Activated CD8-positive, alpha-beta memory T cell treated with anti-CD3 and anti-CD28 coated beads for 1 hour (primary cell): ENCODE measurements at places on chromosomes 13 and 19.

GRCh38 chr13:107104631-107105030 is 536.7 kb upstream of the ARGLU1 start:
- DNase-seq: no peak

DNA sequence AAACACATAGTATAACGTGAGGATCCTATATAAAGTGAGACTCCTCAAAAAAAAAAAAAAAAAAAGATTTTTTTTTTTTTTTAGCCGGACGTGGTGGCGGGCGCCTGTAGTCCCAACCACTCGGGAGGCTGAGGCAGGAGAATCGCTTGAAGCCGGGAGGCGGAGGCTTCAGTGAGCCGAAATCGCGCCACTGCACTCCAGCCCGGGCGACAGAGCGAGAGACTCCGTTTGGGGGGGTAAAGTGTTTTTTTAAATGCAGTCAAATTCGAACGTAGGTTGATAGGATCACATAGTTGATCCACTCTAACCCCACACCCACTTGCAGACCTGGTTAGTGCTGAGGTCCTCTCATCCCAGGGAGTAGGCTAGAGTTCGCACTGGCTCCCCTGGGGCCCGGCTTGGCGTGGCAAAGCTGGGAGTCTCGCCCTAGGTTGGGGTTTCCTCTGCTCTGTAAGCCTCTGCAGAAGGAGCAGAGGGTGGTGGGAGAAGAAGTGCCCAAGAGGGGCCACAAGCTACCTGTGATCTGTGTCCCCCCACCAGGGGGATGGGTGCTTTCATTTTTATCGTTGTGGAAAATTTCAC is 6.5 kb downstream of the RNF225 start:
- DNase-seq: no peak

DNA sequence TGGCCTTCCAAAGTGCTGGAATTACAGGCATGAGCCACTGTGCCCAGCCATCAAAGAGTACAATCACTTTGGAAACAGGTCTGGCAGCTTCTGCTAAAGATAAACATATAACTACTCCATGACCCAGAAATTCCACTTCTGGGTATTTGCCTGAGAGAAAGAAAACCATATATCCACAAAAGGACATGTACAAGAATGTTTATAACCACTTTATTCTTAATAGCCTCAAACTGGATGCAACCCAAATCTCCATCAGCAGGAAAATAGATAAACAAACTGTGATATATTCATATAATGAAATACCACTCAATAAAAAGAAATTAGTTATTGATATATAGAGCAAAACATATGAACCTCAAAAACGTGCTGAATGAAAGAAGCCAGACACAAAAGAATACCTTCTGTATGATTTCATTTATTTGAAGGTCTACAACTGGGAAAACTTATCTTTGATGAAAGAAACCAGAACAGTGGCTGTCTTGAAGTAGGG is 40.5 kb downstream of the TEX26 start:
- DNase-seq: no peak

- no peak for DNase-seq
Measured at GRCh38 chr13:113771709-113772331, 12.8 kb downstream of the TMEM255B start.

- DNase-seq: no peak
Measured at GRCh38 chr19:31127134-31127967, 221.9 kb downstream of the TSHZ3 start.

DNA sequence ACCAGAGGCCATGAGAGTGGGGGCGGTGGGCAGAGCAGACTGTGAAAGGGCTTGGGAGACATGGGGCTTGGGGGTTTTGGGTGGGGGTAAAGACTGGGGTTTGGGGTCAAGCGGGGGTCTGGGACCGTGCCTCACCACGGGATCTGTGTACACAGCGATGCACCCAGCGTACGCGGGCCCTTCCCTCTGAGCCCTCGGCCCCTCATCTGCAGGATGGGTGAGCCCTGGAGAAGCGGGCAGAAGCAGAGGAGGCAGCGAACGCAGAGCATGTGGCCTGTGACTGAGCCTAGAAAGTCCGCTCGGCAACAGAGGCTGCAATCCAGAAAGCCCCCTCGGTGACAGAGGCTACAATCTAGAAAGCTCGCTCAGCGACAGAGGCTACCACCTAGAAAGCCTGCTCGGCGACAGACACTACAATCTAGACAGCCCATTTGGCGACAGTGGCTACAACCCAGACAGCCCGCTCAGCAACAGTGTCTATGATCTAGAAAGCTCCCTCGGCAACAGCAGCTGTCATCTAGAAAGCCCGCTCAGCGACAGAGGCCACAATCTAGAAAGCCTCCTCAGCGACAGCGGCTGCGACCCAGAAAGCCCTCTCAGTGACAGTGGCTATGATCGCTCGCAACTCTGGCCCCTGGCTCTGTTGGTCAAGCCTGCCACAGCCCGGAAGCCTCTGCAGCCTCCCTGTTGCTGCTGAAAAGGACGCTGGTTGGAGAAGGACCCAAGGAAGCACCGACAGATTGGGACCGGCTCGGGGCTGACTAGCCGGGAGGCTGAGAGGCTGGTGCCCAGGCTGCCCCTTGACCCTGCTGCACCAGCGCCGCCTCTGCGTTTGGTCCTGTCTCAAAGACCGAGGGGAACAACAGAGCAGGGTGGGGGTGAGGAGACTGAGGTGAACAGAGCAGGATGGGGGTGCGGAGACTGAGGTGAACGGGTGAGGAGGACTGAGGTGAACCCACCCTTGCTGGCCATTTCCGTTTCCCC is 68.6 kb downstream of the SPACA7 start:
- no peak for DNase-seq

GRCh38 chr13:102682727-102683126 is 12.1 kb downstream of the METTL21C start:
- DNase-seq: no peak

DNA sequence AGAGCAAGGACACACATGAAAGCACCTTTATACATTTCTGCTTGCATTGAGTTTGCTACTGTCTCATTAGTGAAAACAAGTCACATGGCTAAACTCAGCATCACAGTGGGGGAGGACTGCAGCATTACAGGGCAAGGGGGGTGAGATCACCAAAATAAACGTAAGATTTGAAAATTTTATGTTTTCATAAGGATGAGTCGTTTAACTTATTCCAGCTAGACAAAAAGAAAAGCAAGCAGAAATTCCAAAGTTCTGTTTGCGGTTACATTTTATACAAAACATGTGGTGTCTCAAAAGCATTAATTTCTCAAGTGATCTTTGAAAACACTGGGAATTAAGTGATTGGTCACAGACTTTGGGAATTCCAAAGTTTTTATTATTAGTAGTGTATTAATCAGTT is 261.4 kb upstream of the RXFP2 start:
- DNase-seq: no peak

DNA sequence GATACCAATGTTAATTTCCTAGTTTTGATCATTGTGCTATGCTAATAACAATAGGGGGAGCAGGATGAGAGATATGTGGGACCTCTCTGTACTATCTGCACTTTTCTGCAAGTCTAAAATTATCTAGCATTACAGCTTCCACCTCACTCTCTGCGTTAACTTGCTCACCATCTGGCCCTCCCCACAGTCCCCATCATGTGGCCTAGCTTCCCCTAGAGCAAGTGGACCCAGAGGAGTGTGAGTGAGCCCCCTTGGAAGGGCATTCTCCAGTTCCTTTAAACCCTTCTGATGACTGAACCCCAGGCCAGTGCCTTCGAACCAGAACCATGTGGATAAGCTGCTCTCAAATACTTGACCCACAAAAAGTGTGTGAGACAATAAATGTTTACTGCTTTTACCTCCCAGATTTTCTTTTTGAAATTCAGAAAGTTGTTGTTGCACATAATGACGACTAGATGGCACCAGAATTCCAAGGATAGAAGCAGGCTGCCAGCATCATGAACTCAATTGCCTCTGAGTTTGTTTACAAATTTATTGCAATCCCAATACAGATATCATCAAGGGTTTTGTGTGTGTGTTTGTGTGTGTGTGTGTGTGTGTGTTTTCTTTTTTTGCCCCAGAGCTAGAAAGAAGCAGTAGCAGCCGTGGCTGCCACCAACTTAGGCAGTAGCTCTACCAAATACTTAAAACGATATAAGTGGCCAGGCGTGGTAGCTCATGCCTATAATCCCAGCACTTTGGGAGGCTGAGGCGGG is 49.0 kb upstream of the ZNF780A start:
- DNase-seq: no peak

GRCh38 chr13:82634946-82635345 is 1247.3 kb downstream of the SLITRK1 start:
- no peak for DNase-seq

- no peak for DNase-seq
Measured at GRCh38 chr19:44747739-44748425, 626 bp upstream of the BCL3 start.

DNA sequence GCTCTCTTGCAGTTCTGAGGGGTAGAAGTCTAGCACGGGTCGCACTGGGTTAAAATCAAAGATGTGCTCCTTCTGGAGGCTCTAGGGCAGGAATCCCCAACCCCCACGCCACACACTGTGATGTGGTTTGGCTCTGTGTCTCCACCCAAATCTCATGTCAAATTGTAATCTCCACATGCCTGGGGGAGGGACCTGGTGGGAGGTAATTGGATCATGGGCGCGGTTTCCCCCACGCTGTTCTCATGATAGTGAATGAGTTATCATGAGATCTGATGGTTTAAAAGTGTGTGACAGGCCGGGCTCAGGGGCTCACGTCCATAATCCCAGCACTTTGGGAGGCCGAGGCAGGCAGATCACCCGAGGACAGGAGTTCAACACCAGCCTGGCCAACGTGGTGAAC is 26.6 kb upstream of the CALM3 start:
- DNase-seq: no peak

DNA sequence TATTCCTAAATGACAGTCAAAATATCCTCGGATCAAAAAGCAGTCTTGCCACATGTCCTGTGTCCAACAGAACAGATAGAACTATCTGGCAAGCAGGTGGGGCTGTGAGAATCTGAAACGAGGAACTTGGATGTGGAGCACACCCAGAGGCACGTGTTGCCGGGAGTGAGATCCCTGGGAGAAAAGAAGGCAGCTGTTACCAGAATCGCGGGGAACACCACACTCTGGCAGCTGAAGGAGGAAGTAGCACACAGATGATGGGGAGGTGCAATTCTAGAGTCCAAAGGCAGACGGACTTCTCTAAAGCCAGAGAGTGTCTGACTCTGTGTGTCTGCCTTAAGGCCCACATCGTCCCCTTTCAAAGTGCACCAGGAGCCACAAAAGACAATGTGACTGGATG is 22.3 kb downstream of the SLC7A1 start:
- no peak for DNase-seq

- no peak for DNase-seq
Measured at GRCh38 chr19:41810301-41810700, 13.9 kb downstream of the CEACAM3 start.

DNA sequence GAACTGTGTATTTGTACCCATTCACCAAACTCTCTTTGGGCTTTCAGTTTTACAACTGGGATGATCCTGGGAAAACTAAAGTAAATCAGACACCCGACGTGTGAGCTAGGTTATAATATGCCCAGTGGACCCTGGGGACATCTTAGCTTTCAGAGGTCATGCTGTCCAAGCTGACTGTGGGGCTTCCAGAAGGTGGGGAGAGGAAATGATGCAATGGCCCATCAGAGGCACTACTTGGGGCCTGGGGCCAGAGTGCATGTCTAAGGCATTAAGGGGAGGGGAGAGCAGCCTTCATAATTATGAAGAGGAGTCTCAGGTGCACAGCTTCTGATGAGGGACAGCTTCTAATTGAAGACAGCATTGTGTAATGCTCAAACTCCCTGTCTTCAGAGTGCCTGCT is 30.9 kb downstream of the ALOX5AP start:
- no peak for DNase-seq

DNA sequence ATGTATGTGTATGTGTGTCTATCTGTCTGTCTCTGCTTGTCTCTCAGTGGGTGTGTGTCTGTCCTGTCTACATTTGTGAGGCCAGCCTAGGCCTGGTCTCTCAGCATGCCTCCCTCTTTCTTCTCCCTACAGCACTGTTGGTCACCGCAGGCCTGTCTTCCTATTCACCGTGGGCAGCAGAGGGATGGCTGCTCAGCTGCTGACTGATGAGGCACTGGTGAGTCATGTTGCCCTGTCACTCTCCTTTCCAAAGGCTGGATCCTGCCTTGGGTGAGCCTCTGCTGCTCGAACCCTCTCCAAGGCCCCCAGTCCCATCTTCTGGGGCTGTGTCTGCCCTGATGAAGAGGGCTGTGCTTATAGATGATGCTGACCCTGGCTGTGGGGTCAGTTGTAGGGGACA is 6.3 kb downstream of the ZNF71 start:
- DNase-seq: no peak

- no peak for DNase-seq
Measured at GRCh38 chr13:50574731-50575130, 268.8 kb downstream of the DLEU7 start.

DNA sequence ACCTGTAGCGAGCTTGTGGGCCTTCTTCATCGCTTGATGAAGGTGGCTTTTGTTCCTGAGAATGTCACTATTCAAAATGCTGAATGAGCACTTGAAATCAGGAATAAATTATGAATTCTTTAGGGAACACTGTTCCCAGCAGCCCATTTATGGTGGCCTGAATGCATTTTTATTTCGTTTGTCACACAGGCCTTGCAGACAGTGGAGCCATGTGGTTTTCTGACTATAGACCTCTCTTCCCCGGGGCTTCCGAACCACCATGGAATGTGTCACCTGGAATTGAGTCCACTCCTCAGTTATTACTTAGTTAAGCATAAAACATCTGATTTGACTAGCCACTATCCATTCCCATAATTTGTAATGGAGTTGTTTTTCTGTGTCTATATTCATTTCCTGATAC is 396.9 kb downstream of the IRS2 start:
- no peak for DNase-seq

DNA sequence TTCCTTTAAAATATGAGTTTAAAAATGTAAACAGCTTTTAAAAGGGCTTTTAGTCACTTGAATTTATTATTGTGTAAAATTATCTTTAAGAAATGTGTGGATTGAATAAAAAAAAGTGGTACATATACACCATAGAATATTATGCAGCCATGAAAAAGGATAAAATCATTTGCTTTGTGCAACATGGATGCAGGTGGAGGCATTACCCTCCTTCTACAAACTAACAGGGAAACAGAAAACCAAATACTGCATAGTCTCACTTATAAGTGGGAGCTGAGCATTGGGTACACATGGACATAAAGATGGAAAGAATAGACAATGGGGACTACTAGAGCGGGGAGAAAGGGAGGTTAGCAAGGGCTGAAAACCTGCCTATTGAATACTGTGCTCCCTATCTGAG is 999.3 kb downstream of the SLITRK5 start:
- DNase-seq: no peak

GRCh38 chr19:29893606-29894284 is 48.3 kb upstream of the URI1 start:
- no peak for DNase-seq

- no peak for DNase-seq
Measured at GRCh38 chr19:46691104-46691503, 25.8 kb downstream of the PRKD2 start.

DNA sequence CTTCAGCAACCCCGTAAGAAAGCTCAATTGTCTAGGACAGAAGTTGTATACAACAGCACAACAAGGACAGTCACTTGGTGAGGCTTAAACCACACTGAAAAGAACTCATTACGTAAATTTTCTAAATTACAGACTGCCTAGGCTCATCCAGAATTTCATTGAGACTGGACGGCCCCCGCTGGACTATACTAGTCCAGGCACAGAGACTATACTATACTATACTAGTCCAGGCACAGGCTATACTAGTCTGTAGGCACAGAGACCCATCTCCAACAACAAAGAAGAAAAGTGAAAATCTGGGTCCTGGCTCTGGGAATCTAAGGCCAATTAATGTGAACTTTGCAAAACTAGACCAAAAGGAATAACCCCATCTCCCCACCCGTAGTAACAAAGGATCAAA is 700 bp downstream of the ZNF816 start:
- DNase-seq: no peak
